ENCODE measurements at places on chromosomes 3 and 15. TPM values are rescaled to one million over a fixed set of nuclear protein-coding genes. Genes with fewer than 3 reads are reported as not detected.

Gene TGM5
- 0.26 TPM for total RNA-seq

Gene LRRIQ4
- total RNA-seq, result 0.07 TPM

Gene LRRFIP2
- total RNA-seq, result 53.3 TPM

Gene PRICKLE2
- 35.4 TPM for total RNA-seq

Gene GRAMD1C
- 4.2 TPM for total RNA-seq

Gene SH2D7
- total RNA-seq, result not detected

Gene GOLGA8M
- total RNA-seq, result 2.0 TPM

Gene HOMER2
- total RNA-seq, result 5.7 TPM

Data from smooth muscle cell of the pulmonary artery (primary cell).